Mesothelial cell of epicardium (in vitro differentiated cells): ENCODE measurements at places on chromosomes 4 and X.

DNA sequence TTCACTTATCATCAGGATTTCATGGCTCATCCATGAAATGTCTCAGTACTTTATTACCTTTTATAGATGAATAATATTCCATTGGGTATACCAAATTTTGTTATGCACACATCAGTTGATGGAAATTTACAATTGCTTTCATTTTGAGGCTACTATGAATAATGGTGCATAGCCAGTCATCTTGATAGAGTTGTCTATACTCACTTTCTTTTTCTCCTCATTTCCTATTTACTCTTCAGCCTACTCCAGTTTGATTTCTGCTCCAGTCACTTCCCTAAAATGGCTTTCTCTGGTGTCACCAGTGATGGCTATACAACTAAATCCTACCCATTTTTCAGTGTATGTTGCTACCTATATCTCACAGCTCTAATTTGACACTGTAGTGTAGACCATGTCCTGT is 743.5 kb upstream of the MAGEB2 start:
- H3K36me3 ChIP-seq, result no peaks in the 10 kb centered on the region
- H3K4me3 ChIP-seq, result no peak overlapping the region
- peaks cover 2% of the 10 kb centered on the region for H3K4me1 ChIP-seq
- H3K27ac ChIP-seq, result no peak overlapping the region

DNA sequence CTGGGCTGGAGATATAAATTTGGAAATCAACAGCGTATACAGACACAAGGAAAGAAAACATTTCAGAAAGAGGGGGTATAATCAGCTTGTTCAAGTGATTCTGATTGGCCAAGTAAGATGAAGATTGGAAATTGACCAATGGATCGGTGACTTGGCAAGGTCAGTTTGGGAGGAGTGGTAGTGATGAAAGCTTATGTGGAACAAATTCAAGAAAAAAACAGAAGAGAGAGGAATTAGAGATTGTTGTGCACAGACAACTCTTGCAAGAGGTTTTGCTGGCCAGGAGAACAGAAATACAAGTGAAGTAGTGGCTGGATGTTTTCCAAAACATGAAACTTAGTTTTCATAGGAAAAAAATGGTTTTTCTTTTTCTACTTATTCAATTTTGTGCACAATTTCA is 16.3 kb downstream of the CD38 start:
- no peak overlapping the region for H3K4me3 ChIP-seq
- DNase-seq, result no peak
- peaks cover 3% of the 10 kb centered on the region for H3K4me1 ChIP-seq
- H3K36me3 ChIP-seq, result no peaks in the 10 kb centered on the region
- H3K27ac ChIP-seq, result no peak overlapping the region

DNA sequence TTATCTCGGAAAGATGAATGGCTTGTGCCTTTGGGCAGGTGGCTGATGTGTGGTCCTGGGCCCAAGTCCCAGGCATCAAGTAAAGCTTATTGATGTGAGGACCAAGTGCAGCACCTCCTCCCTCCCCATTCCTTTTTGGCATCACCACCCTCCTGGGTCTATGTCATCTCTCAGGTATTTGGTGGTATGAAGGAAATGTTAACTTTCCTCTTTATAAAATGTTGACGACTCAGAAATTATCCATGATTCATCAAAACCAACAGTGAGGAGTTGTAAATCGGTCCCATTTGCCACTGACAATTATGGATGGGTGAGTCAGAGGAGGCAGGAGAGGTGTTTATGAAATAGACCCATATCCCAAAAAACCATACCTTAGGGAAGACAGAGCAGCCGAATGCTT is 229.4 kb upstream of the GATB start:
- H3K36me3 ChIP-seq, result no peaks in the 10 kb centered on the region
- peak overlapping the region; percentile 56 for H3K27ac ChIP-seq
- DNase-seq, result no peak
- no peak overlapping the region for H3K4me3 ChIP-seq
- H3K27me3 ChIP-seq, result peaks cover 8% of the 10 kb centered on the region
- peaks cover 35% of the 10 kb centered on the region for H3K4me1 ChIP-seq

GRCh38 chr4:186485150-186485549 is 70.2 kb downstream of the MTNR1A start:
- no peak overlapping the region for H3K27ac ChIP-seq
- peaks cover 9% of the 10 kb centered on the region for H3K4me1 ChIP-seq
- no peaks in the 10 kb centered on the region for H3K36me3 ChIP-seq
- peaks cover 4% of the 10 kb centered on the region for H3K27me3 ChIP-seq
- no peak overlapping the region for H3K4me3 ChIP-seq

- H3K27ac ChIP-seq, result no peak overlapping the region
- H3K27me3 ChIP-seq, result peaks cover 26% of the 10 kb centered on the region
- no peaks in the 10 kb centered on the region for H3K36me3 ChIP-seq
- no peak for DNase-seq
These were observed 16.9 kb upstream of the ANOS1 start for GRCh38 chrX:8748855-8749254.

- H3K27ac ChIP-seq, result peak overlapping the region; percentile 99
- H3K27me3 ChIP-seq, result peaks cover 17% of the 10 kb centered on the region
- H3K4me1 ChIP-seq, result peaks cover 31% of the 10 kb centered on the region
- H3K36me3 ChIP-seq, result no peaks in the 10 kb centered on the region
- peak overlapping the region; percentile 90 for H3K4me3 ChIP-seq
- no peak for DNase-seq
These were observed 1.4 kb upstream of the ATP8A1 start for GRCh38 chr4:42658261-42658660.

- H3K36me3 ChIP-seq, result peaks cover 12% of the 10 kb centered on the region
- no peaks in the 10 kb centered on the region for H3K27me3 ChIP-seq
- peaks cover 40% of the 10 kb centered on the region for H3K4me1 ChIP-seq
- DNase-seq, result no peak
- peak overlapping the region; percentile 2 for H3K4me3 ChIP-seq
- H3K27ac ChIP-seq, result peak overlapping the region; percentile 82
These were observed 49.2 kb upstream of the PRSS48 start for GRCh38 chr4:151227731-151228130.

GRCh38 chr4:186685767-186686183 is 37.9 kb downstream of the FAT1 start:
- peaks cover 5% of the 10 kb centered on the region for H3K36me3 ChIP-seq
- no peak for DNase-seq
- no peak overlapping the region for H3K4me3 ChIP-seq

GRCh38 chrX:29852767-29853166 is 362.6 kb upstream of the MAGEB2 start:
- H3K36me3 ChIP-seq, result no peaks in the 10 kb centered on the region
- no peak for DNase-seq
- peaks cover 14% of the 10 kb centered on the region for H3K4me1 ChIP-seq
- no peak overlapping the region for H3K4me3 ChIP-seq
- no peaks in the 10 kb centered on the region for H3K27me3 ChIP-seq

DNA sequence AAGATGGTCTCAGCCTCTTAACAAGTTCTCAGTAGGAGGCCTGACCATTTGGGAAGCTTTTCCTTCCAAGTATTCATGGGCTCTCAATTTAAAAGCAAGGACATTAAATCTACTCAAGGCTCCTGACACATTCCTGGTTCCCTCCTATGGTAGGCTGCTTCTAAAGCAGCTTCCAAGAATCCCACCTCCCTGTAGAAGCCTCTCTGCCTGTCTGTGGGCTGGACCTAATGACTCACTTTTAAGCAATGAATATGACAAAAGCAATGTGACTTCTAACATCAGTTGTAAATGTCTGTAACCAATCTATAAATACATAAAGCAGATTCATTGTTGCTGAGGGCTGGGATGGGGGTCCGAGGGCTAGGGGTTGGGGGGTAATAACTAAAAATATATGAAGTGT is 99.5 kb upstream of the FAM9B start:
- DNase-seq, result no peak
- H3K27me3 ChIP-seq, result peaks cover 2% of the 10 kb centered on the region

- no peaks in the 10 kb centered on the region for H3K27me3 ChIP-seq
- peaks cover 2% of the 10 kb centered on the region for H3K4me1 ChIP-seq
- no peak overlapping the region for H3K4me3 ChIP-seq
- H3K36me3 ChIP-seq, result peaks cover 6% of the 10 kb centered on the region
- no peak overlapping the region for H3K27ac ChIP-seq
These were observed 71.5 kb upstream of the DDX60 start for GRCh38 chr4:168390041-168390440.

DNA sequence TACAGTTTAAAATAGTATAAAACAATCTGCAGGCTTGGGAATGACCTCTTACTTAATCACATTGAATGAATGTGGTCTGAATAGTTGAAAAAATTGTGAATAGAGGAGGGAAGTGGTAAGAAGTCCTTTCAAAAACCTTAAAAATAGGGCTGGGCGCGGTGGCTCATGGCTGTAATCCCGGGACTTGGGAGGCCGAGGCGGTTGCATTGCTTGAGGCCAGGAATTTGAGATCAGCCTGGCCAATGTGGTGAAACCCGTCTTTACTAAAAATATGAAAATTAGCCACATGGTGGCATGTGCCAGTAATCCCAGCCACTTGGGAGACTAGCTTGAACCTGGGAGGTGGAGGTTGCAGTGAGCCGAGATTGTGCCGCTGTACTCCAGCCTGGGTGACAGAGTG is 36.5 kb downstream of the HERC3 start:
- DNase-seq, result no peak
- H3K4me1 ChIP-seq, result no peaks in the 10 kb centered on the region
- no peak overlapping the region for H3K4me3 ChIP-seq
- H3K27ac ChIP-seq, result no peak overlapping the region

DNA sequence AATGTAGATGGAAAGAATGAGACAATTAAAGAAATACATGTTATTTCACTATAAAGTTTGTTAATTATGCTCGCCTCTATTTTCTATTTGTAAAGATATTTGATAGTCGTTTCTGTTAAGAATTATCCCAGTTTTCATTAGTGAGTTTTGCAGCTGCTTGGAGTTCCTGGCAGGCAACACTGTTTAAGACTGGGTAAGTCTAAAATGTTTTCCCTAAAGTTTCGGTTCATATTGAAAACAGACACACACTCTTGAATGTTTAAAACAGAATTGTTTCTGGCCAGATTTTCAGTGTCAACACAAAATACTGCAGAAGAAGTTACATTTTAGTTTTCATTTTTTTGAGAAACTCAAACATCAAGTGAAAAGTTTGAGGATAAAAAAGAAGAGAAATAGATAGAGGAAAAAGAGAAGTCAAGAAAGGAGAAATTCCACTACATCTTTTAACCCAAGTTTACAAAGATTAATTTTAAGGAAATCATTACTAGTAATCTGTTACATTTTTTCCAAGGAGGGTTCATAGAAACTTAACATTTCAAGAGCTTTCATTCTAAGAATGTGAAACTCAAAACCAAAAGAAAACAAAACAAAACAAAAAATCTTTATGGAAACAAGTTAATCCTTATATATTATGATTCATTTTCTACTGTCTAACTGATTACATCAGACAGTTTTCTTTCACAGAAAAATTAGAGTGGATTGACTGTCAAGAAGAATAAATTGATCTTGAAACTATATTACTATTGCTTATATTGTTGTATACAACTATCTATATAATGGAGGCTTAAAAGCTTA is 305.5 kb downstream of the FAT4 start:
- H3K27ac ChIP-seq, result peak overlapping the region; percentile 83
- H3K4me3 ChIP-seq, result no peak overlapping the region
- H3K4me1 ChIP-seq, result peaks cover 7% of the 10 kb centered on the region
- no peaks in the 10 kb centered on the region for H3K36me3 ChIP-seq
- no peaks in the 10 kb centered on the region for H3K27me3 ChIP-seq

DNA sequence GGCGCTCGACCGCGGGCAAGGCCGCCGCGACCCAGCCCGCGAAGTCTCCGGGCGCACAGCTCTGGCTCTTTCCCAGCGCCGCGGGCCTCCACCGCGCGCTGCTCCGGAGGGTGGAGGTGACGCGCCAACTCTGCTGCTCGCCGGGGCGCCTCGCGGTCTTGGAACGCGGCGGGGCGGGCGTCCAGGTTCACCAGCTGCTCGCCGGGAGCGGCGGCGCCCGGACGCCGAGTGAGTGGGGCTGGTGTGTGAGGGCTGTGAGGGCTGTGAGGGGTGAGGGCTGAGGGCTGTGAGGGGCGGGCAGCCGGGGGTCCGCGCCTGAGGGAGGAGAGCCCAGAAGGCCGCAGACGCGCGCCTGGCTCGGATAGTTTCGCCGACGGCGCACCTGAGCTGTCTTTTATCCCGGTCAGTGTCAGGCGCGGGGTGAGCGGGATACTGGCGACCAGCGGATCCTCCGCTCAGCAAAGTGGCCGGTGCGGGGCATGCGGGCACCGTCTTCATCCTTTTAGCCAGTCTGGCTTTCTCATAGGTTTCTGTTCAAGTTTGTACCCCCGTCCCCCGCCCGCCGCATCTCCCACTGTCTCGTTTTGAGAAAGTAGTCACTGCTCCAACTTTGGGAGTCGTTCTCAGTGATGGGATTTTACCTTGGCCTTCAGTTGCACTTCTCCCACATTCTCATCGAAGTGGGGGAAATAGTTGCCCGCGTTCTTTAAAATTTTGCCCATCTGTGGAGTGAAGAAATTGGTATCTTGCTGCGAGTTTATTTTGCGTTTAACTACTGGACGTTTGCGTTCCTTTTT is 586 bp downstream of the HERC5 start:
- peak overlapping the region; percentile 92 for H3K4me3 ChIP-seq
- H3K36me3 ChIP-seq, result peaks cover 2% of the 10 kb centered on the region
- peak overlapping the region; percentile 69 for H3K27ac ChIP-seq
- H3K27me3 ChIP-seq, result peaks cover 26% of the 10 kb centered on the region
- H3K4me1 ChIP-seq, result peaks cover 9% of the 10 kb centered on the region

DNA sequence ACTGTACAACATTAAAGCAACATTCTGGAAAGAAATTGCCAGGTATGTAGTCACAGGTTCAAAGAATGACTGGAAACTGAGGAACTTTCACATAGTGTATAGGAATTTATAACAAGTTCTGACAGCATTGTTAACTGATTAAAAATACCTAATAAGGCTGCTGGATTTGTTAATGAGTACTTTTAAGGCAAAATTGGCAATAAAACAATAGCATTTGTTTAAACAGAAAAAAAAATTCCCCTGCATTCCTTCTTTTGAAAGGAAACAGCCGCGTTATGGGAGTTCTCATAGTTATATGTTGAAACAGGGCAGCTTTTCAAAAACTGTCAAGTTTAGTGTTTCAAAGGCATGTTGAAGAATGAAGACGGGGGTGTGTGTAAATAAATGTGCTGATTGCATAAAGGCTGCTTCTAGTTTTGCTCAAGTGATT is 282.5 kb upstream of the FAT1 start:
- no peaks in the 10 kb centered on the region for H3K27me3 ChIP-seq
- H3K4me3 ChIP-seq, result no peak overlapping the region
- peaks cover 37% of the 10 kb centered on the region for H3K4me1 ChIP-seq
- peak overlapping the region; percentile 24 for H3K27ac ChIP-seq
- H3K36me3 ChIP-seq, result no peaks in the 10 kb centered on the region
- DNase-seq, result no peak

DNA sequence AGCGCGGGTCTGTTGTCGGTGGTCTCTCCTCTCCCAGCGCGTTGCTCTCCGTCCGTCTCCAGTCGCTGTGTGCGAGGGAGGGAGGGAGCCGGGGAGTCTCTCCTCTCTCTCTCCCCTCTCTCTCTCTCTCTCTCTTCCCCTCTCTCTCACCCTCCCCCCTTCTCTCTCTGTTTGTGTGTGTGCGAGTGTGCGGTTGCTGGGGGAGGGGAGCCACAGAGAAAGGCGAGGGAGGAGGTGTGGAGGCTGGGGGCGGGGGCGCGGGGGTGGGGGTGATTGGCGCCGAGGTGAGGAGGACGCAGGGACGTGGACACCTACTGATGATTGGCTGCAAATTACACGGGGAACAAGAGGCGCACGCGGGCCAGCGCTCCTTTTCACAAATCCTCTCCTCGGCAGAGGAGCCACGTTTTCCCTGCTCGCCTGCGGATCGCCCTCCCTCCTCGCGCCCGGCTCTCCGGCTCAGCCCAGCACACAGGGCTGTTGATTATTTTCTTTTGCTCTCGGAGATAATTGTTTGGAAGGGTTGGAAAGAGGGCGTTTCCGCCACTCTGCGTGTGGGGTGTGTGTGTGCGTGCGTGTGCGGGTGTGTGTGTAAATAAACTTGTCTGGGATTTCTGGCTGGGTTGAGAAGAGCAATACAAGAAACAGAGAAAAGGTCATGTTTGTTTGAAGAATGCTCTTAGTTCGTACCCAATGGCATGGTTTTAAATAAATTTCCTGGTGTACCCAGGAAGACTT is at the start of gene CXXC4:
TSS of gene CXXC4 (minus strand) at position 73 of the 738 bp plus-strand sequence. CDS start 3,092 bp downstream, outside the sequence.
- no peaks in the 10 kb centered on the region for H3K36me3 ChIP-seq
- H3K27ac ChIP-seq, result peak within 1 kb of the TSS; percentile 94
- peak within 1 kb of the TSS; percentile 94 for H3K4me3 ChIP-seq
